ENCODE measurements at places on chromosomes 2 and 18.

DNA sequence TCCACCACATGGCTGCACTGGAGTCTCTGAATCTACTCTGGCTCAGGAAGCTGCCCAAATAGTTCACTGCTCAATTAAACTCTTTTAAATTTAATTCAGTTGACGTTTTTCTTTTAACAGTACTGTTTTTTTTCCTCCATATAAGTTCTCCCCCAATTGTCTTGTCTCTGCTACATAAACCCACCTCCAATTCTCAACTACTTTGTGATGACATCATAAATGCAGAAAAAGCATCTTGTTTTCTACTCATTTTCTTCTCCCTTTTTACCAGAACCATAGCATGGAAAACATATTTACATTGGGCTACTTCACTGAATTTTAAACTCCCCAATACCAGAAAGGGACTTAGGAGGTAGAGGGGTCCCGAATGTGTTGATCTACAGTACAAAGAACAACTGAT lies 270.4 kb downstream of the GPD2 start:
- DNase-seq = no peak

GRCh38 chr2:165796129-165796528 lies 2.1 kb upstream of the GALNT3 start:
- DNase-seq = no peak

GRCh38 chr2:12397854-12398253 lies 318.9 kb upstream of the TRIB2 start:
- DNase-seq = no peak

DNA sequence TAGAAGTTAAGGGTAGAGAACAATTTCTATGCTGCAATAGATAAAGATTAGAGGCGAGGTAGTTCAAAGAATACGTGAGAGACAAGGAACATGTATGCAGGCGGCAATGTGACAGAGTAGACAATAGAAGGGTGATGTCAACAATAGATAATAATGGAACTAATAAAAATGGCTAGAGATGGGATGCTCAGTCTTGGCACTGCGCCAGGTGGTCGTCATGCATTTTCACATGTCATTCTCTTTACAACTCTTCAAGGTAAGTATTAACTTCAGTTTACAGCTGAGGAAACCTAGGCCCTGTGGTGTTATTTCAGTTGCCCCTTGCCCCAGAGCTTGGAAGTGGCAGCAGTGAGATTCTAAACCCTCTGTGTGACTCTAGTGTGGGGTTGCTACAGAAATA lies 890.7 kb upstream of the CELF4 start:
- DNase-seq = no peak

DNA sequence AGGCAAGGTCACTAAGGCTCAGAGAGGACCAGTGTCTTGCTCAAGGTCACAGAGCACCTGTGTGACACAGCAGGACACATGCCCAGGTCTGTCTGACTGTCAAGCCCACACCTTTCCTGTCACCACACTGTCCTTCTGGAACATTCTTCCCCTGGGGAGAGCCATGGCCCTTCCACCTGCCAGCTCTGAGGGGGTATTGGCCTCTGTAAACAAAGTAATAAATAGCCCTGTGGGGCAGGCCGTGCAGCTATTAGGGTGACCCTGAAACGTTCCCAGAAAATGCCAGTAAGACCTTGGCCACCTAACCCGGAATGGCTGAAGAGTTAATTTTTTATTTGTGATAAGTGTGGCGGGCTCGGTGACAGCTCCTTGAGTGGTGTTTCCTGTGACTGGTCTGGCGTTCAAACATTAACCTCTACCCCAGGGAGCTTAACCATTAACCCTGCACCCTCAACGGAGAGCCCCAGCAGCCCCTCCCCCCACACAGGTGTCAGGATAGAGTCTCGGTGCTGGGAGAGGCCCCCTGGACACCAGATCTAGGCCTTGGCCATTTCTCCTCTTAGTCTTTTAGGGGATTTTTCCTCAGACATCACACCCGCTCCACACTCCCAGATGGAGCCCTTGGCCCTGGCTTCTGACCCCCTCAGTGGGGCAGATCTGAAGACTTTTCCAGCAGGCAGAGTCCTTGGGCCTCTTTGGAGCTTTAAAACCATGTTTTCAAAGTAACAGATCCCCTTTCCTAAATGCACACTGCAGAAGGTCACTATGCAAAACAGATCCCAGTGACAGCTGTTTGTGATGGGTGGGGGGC lies 36.6 kb downstream of the SCTR start:
- no peak for DNase-seq

- DNase-seq = no peak
These were observed 5.3 kb upstream of the NPPC start for GRCh38 chr2:231931481-231931915.

DNA sequence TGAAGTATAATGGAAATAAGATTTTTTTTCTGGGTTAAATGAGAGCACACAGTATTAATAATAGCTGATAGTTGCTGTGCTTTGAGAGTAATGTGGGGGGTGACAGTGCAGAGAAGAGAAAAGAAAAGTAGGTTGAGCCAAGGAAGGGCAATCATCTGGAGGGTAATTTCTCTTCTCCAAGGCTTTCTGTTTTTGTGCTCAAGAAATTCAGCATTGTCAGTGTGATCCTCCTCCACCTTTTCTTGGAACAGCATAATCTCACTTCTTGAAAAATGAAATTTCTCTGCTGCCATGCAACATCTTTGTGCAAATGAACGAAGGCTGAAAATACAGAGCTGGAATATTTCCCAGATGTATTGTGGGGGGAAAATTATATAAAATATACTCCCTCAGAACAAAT lies 673.1 kb downstream of the LRRTM4 start:
- DNase-seq = no peak

DNA sequence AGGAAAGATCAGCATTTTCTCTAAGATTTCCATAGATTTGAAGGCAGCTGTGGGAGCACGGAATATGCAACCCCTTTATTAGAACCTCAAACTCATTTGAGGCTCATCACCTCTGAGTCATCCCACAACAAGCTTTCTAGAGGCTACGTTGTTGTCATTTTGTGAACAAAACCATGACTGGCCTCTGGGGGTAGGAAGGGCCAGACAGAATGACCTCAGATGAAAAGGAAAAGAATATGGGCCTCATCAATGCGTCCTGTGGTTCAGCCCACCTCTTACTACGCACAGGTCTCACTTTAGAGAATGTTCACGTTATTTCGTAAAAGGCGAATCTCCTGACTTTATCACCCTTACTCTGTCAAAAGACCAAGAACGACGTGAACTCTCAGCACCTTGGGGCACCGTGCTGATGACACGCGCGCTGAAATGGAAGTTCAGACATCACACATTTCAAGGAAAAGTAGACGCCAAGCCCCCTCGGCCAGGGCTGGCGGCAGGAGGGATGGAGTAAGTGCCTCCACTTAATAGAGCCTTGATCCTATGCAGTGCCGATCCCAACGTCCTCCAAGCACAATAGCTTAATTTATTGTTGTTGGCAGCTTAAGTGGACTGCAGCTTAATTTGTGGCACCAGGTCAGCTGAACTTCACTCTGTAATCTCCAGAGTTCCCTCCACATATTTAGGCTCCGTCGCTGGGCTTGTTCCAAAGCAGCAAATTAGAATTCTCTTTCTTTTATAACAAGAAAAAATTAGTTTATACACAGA lies 208.3 kb downstream of the EIPR1 start:
- DNase-seq = peak; percentile 32
